Spinal cord (tissue), 10 donors: ENCODE measurements at places on chromosomes 2 and 18. TPM values are rescaled to one million over a fixed set of nuclear protein-coding genes. Genes with fewer than 3 reads are reported as not detected.

CHRNG gene
- polyA plus RNA-seq, result 0.35 TPM

GTF2A1L gene
- polyA plus RNA-seq, result 2.0 TPM

SLC23A3 gene
- 2.4 TPM for polyA plus RNA-seq

GLI2 gene
- 9.9 TPM for polyA plus RNA-seq

REG3A gene
- polyA plus RNA-seq, result not detected

CD8A gene
- 4.2 TPM for polyA plus RNA-seq

TUBA4B gene
- 0.39 TPM for polyA plus RNA-seq

CYP27A1 gene
- 10.3 TPM for polyA plus RNA-seq

TWIST2 gene
- polyA plus RNA-seq, result 5.2 TPM

IGFBP2 gene
- 191 TPM for polyA plus RNA-seq

MYO5B gene
- polyA plus RNA-seq, result 2.6 TPM

MYO1B gene
- 33.5 TPM for polyA plus RNA-seq

NMUR1 gene
- polyA plus RNA-seq, result 0.51 TPM

LIPG gene
- 11.4 TPM for polyA plus RNA-seq

NBEAL1 gene
- 3.4 TPM for polyA plus RNA-seq

GREB1L gene
- polyA plus RNA-seq, result 5.1 TPM

TUBA3D gene
- 2.9 TPM for polyA plus RNA-seq

CD8B gene
- 3.5 TPM for polyA plus RNA-seq

WDR54 gene
- polyA plus RNA-seq, result 40.5 TPM

SLC4A5 gene
- polyA plus RNA-seq, result 2.4 TPM
